ENCODE measurements at places on chromosomes 7 and 10.

- peak; percentile 21 for DNase-seq
Observed at GRCh38 chr7:90384433-90384832, 18.8 kb upstream of the CLDN12 start.

DNA sequence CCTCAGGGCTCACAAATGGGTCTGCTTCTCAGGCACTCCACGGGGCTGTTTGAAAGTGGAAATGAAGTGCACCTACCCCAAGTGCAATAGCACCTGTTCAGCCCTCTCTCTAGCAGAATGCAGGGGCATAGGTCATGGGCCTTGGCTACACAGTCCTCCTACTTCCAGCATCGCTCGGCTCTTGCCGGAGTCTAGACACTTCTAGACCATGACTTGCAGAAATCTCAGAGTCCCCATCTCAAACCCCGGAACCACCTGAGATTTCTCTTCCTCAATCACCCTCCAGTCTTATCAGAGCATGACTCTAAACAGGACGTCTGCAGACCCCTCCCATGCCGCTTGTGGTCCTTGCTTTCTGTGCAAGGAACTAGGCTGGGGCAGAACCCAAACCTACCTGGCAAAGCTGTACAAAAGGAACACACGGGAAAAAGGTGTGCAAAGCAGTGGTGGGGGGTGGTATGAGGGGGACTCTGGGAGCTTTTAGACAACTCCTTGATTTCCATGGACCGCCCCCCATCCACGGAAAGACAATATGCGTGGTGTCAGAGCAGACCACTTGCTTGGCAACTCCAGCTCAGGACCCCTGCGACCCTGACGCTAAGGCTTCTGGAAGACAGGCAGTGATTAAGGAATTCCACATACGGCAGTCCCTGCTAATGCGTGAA, 13.8 kb downstream of the TMEM273 start:
- no peak for DNase-seq

GRCh38 chr10:123266971-123267370, 112.8 kb downstream of the BUB3 start:
- no peak for DNase-seq

DNA sequence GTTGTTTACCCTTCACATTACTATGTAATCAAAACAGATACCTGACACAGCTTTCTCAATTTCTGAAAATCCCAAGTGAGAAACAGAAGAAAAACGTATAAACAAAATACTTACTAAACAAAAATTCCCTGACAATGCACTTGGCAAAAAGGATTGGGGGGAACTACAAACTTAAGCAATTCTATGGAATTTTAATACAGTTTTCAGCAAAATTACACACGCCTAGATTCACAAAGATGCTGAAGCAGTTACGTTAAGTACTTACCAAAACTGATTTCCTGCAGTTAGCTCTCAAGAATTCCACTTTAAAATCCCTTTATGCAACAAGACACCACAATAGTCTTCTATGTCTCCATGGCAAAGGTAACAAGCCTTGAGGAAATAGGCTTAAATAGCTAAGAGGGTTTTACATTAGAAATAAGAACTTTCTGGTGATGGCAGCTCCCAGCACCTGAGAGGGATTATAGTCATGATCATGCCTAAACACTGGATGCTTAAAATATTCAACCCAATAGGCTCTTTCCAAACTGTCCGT, 10.8 kb downstream of the TOMM7 start:
- no peak for DNase-seq

DNA sequence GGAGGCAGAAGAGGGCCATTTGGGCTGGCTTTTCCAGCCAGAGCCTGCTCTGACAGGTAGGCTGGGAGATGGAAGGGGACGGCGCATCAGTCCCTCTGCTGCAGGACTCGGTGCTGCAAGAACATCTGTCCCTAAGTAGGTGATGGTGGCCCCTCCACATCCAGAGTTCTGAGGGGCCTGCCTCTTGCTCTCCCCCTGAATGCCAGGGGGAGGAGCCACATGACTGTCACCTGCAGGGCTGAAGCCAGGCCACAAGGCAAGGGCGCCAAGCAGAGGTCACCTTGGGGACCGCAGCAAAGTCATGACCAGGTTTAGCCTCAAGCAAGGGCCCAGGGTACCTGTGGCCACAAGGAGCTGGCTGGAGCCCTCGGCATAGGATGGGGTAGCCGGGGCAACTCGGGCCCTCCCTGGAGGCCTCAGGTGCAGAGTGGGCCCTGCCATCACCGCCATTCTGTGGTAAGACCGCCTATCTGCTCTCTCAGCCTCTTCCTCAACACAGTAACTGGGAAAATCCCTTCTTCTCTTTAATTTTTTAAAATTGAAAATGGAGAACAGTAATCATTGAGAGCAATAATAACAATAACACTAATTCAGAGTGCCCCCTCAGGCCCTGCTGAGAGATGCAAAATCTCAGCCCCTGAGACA, 99.3 kb downstream of the FAM53B start:
- DNase-seq, result no peak

GRCh38 chr7:78562191-78562590, 763.6 kb downstream of the PHTF2 start:
- no peak for DNase-seq

DNA sequence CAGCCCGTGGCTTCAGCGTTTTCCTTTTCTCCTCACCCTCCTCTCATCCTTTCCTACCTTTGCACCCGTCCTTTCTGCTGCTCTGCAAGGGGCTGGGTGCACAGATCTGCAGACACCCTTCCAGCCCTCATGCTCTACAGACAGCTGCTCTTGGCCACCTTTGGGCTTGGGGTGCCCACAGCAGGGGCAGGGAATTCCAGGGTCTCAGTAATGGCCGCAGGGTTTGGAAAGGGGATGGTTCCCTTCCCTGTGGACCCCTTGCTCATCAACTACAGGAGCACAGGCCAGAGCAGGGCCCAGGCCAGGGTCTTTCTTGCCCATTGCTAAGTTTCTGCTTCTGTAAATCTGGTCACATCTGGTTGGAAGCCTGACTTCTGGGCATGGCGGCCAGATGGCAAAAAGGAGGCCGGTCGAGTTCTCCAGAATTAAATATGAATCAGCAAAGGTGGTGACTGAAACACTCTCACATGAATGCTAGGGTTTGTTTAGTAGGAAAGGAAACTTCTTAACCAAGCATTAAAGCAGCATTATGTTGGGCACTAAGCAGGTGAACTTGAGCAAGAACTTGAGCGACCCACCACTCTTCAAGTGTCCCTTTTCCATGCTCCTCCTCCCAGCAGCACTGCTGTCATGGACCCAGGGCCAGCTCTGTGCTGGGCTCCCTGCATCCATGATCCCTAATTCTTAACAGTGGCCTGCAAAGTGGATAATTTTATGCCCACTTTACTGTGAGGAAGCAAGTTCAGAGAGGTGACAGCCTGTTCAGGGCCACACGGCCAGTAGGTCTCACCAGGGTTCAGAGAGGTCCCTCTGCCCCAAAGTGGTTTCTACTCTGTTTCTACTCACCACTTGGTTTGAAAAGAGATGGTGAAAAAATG, 1.5 kb downstream of the ECHDC3 start:
- DNase-seq, result no peak

- no peak for DNase-seq
Observed at GRCh38 chr7:88485821-88486220, 179.1 kb upstream of the STEAP4 start.

GRCh38 chr10:114492351-114493037, 88.2 kb upstream of the AFAP1L2 start:
- peak; percentile 75 for DNase-seq

DNA sequence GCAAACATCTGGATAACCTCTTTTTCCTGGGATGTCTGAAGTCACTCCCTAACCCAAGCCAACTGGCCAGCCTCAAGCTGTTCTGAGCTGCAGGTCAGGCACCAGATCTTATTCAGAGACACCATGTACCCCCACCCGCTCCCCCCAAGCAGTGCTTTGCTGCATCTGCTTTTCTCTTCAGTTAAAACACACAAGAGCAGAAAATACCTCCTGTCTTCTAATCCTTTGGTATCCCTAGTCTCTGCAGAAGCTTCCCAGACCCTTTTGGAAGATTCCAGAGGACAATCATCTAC, 3.0 kb downstream of the ZNF488 start:
- DNase-seq, result no peak

DNA sequence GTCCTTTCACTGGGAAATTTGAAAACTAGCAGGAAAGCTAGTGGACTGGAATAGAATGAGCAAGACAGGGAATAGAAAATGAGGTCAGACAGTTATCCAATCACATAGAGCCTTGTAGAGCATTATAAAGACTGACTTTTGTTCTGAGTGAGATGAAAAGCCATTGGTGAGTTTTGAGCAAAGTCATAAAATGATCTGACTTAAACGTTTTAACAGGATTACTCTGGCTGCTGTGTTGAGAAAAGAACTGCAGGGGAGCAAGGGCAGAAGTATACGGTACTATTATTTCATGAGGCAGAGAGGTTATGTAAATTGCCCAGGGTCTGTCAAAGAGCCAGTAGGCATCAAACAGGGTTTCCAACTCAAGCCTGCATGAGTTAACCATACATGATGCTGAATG, 393.4 kb downstream of the TFEC start:
- no peak for DNase-seq

GRCh38 chr7:107111196-107111595, 57.6 kb upstream of the HBP1 start:
- DNase-seq, result no peak

DNA sequence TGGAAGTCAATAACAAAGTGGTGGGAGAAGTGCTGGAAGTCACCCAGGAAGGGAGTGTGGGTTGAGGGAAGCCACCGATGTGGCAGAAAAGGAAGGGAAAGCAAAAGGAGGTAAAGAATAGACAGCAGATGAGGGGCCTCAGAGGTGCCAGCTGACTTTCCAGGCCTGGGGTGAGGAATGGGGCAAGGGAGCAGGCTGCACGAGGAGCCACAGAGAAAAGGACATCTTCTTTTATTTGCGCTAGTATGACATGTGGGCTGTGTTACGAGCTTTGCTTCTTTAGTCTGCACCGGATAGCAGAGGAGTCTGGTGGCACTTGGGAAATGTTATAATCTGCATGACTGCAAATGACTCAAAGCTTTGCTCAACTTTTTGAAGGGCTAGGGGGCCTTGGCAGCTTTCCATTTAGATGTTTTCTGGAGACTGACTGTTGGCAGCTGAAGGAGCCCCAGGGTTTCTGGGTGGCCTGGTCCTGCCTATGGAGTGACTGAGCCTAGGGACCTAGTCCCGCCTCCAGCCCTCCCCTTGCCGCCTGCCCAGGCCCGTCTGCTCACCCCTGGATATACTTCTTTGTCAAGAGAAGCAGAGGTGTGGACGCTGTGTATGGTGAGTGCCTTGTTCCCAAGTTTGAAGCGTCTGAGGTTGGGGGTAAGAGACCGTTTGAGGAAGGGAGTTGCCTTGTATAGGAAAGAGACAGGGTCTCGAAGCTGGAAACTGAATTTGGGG, 5.1 kb downstream of the PRXL2A start:
- DNase-seq, result peak; percentile 70

DNA sequence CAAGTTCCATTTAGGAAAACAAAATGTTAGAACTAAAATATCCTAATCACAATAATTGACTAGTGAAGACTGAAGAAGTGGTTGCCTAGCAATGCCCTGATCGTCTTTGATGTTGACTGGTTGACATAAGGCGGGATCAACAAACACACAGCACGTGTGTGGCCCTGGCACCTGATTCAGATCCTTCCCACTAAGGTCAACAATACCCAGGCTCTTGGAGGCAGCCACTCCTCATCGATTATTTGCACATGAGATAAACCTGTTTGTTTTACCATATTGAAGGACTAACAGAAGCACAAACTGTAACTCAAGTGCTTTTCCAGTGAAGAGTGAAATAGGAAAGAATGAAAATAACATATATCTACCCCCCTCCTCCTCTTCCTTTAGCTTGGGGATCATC, 15.6 kb downstream of the FANK1 start:
- DNase-seq, result no peak

DNA sequence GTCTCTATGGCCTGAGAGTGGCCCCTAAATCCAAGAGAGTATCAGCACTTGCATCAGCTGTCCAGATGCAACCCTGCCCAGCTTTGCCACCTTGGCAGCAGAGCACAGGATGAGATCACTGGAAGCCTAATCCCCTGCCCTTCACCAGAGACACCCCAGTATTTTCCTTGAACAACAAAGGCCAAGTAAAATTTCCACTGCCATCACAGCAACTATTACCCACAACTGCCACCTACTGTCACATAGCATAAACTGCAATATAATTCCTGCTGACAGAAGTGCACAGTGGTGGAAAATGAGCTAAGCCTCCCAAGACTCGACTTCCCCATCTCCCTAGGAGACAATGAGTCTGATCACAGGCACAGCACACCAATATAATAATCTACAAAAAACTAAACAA, 462.8 kb upstream of the ZWINT start:
- no peak for DNase-seq

GRCh38 chr10:92419740-92420545, 129.0 kb downstream of the MARCHF5 start:
- peak; percentile 61 for DNase-seq

DNA sequence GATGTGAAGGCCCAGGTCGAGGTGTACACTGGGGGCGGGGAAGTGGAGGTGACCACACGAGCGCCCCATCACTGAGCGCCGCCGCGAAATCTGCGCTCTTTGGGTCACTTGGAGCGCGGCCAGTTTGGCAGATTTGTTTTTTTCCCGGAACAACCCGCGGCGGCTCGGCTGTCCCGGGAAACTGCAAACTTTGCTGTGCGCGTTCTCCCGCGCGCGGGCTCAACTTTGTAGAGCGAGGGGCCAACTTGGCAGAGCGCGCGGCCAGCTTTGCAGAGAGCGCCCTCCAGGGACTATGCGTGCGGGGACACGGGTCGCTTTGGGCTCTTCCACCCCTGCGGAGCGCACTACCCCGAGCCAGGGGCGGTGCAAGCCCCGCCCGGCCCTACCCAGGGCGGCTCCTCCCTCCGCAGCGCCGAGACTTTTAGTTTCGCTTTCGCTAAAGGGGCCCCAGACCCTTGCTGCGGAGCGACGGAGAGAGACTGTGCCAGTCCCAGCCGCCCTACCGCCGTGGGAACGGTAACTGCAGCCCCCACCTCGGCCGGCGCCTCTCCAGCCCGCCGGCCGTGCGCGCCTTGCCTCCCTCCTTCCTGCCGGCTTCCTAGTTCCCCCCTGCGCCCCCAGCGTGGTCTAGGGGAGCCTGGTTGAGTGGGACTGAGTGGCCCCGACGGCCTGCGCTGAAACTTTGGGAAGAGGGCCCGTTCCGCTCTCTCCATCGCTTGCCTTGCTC, at the start of gene CASP7:
Gene CASP7, plus strand, starts transcription at position 450 of the 727 bp plus-strand sequence. CDS start 17,582 bp downstream, outside the sequence.
- DNase-seq, result peak; percentile 79
